ENCODE measurements at places on chromosomes 7 and 10.
A peak's percentile ranks its signal among the peaks of the same experiment; 100 is the strongest.

- no peak for DNase-seq
Observed at GRCh38 chr10:123926401-123927264, 35.0 kb upstream of the CPXM2 start.

DNA sequence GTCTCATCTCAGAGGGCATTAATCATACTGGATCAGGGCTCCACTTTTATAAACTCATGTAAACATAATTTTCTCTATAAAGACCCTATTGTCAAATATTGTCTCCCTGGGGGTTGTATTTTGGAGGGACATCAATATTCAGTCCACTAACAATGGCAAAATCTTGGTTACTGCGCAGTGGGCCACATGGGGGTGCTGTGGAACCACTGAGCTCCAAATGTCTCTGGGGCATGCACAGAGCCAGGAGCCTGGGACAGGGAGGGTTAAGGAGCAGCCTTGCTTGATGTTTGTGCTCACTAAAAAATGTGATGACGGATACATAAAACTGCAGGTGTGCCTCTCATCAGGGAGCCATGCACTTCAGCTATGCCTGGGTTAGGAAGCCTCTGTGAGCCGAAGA lies 62.1 kb upstream of the PRSS58 start:
- DNase-seq = no peak

- no peak for DNase-seq
Observed at GRCh38 chr7:3282457-3282856, 18.6 kb upstream of the SDK1 start.

DNA sequence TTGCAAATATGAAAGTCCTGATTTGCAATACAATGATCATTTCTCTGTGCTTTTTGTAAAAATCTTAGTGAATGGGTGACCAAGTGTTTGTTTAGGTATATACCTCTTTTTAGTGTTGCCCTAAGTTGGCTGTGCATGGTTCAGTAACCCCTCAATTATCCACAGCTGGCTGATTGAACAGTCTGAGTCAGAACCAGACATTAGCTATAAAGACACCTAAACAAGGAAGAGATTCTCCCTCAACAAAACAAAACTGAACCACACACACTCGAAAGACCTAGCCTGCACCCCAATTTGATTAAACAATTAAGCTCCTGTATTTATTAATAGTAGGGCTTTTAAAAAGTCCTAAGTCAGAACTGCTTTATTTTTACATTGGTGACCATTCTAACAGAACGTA lies 2.8 kb downstream of the RSBN1L start:
- DNase-seq = no peak

DNA sequence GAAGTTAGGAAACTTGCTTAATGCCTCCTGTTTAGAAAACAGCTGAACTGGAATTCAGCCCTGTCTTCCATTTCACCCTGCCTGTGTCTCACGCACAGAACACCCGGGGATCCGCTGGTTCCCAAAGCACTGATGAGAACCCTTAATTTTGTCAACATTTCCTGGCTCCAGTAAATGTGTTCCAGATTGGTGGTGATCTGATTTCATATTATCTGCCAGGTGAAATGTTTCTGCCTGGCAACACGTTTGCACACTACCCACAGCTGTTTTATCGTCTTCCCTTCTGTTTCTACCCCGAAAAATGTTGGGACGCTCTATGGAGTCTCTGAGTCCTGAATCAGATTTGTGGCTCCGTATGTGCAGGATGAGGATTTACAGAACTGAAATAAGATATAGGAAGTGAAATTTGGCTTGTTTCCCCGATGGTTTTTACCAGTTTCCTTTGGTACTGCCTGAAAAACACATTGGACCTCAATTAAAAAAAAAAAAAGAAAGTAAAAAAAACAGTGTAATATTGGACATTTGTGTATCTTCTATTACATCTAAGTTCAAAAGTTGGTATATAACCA lies 29.0 kb downstream of the MRC1 start:
- no peak for DNase-seq

- no peak for DNase-seq
Observed at GRCh38 chr7:36286226-36286625, 103.4 kb upstream of the ANLN start.

DNA sequence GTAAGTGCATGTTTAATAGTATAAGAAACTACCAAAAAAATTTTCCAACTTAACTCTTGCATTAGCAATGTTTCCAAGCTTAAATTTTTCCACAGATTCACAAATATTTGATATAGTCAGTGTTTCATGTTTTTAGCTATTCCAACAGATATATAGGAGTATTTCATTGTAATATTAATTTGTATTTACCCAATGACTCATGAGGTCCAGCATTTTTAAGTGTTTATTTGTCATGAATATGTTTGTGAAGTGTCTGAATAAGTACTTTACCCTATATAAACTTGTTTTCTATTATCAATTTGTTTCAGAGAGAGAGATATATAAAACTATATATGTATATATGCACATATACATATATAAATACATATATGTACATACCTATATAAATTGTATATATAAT lies 71.0 kb downstream of the SEMA3D start:
- no peak for DNase-seq

- peak; percentile 2 for DNase-seq
Observed at GRCh38 chr10:35089611-35090161, 455 bp downstream of the CUL2 start.

DNA sequence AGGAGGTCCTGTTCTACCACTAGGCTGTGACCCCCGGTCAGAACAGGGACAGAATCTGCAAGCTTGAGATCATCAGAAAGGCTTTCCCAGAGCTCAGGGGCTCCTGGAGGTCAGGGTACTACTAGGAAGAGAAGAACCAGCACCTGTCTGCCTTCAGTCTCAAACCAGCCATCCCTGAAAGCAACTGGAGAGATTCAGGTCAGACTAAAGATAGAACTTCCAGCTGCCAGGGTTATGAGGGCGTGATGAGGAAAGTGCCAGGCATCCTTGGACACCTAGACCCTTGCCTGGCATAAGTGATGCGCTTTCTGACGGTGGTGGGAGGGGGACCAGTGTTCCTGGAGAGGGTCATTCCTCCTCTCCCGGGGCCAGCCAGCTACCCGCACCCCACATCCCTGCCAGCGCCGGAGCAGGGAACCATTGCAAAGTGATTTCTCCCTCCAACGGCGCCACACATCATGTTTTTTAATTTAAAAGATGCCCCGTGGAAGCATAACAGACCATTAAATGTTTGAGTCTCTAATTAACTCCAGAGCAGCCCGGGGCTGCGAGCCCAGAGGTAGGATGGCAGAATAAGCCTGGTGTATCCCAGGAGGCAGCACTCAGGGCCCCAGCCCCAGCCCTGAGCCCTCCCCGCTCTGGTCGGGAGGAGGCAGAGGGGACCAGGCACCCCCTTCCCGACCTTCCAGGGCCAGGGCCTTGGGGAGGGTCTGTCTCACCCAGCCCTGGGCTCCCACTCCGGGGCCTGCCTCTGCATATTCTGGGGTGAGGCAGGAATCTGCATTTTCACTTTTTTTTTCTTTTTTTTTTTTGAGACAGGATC lies 64.0 kb downstream of the ELFN1 start:
- no peak for DNase-seq

GRCh38 chr7:128892521-128893250 lies 17.8 kb downstream of the KCP start:
- DNase-seq = no peak
